ENCODE measurements at places on chromosomes 4 and X.

DNA sequence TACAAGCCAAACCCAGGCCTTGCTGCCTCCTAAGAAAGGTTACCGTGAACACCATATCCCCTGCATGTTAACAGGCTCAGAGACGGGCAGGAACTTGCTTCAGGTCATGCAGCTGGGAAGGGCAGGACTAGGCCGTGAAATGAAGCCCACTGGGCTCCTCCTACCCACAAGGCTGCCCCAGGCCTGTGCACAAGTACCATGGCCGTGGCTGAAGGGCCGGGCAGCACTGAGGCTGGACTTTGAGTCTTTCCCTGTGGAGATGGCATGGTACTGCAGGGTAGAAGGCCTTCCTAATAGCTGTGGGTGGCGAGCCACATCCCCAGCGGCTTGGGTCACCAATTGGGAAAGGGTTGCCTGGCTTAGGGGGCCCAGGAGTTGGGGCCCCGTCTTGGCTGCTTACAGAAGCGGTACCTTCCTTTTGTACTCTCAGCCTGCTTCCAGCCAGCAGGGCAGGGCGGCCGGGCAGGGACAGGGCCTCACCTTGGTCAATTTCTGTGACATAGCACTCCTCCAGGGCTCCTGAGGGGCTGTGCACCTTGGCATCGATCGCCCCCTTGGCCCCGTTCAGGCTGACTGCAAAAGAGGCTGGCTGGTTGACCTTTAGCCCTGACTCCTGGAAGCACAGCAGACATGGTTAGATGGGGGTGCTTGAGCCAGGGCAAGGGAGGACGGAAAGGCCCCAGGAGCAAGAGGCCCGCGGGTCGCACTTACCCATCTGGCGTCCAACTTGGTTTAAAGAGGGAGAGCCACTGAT, 23.8 kb downstream of the FLNA start:
- DNase-seq = no peak

DNA sequence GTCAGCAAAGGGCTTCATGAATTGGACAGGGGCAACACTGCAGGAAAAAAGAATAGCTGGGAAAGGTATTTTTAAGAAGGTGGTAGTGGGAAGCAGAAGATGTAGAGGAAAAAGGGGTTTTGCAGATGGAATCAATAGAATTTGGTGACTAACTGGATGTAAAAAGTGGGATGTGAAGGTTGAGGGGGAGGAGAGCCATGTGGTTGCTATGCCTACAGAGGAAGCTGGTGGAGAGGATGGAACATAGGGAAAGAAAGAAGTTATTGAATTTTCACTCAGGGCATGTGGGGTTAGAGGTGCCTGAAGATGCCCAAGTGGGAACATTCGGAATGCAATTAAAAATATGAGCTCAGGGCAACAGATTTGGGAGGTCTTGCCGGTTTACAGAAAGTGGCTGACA, 33.0 kb downstream of the REELD1 start:
- no peak for DNase-seq

GRCh38 chr4:70997036-70997435, 3.6 kb downstream of the DCK start:
- DNase-seq = no peak

DNA sequence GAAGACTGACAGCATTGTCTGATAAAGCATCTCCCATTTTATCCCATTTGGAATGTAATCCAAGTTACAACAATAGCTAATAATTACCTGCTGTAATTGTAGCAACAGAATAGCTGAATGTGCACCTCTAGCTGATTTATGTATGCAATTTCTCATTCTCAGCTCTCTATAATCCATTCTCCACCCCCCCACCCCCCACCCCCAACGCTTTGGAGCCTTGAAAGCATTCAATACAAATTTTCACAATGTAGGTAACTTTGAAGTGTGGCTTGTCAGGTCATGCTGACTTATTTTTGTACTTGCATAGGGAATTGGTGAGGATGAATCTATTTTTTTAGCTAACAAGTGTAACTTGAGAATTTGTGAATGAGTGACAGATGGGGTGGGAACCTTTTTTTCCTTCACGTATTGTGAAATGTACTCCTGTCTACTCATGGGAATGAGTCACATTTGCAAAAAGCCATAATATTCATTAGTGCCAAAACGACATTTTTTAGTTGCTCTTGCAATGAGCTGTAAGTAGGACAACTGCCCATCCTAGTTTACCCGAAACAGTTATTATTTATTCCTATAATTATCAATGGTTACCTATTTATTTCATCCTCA, 159.3 kb downstream of the PALLD start:
- DNase-seq = no peak

- DNase-seq = no peak
These were observed 195.4 kb downstream of the NWD2 start for GRCh38 chr4:37439809-37440474.

DNA sequence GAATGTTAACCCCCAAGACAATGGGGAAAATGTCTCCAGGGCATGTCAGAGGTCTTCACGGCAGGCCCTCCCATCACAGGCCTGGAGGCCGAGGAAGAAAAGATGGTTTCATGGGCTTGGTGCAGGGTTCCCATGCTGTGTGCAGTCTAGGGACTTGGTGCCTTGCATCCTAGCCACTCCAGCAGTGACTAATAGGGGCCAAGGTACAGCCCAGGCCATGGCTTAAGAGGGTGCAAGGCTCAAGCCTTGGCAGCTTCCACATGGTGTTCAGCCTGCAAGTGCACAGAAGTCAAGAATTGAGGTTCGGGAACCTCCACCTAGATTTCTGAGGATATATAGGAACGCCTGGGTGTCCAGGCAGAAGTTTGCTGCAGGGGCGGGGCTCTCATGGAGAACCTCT, 50.6 kb downstream of the BMP3 start:
- no peak for DNase-seq

- DNase-seq = no peak
These were observed 3.4 kb downstream of the ARX start for GRCh38 chrX:25012433-25012735.

DNA sequence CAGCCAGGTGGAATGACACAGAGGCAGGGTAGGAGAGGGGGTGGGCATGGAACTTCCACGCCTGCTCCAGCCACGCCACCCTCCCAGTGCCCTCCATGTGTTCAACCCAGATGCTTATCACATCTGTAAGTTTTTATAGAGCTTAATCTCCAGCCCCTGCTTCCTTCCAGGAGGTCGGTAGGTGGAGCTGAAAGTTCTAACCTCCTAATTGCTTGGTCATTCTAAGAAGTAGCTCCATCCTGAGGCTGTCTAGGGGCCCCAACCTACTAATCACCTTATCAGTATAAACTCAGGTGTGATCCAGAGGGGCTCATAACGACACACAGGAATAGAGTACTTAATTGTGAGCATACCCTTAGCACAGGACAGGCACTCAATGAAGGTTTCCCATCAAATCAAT, 18.3 kb downstream of the QDPR start:
- no peak for DNase-seq

GRCh38 chr4:88706574-88706973, 8.9 kb upstream of the NAP1L5 start:
- no peak for DNase-seq

DNA sequence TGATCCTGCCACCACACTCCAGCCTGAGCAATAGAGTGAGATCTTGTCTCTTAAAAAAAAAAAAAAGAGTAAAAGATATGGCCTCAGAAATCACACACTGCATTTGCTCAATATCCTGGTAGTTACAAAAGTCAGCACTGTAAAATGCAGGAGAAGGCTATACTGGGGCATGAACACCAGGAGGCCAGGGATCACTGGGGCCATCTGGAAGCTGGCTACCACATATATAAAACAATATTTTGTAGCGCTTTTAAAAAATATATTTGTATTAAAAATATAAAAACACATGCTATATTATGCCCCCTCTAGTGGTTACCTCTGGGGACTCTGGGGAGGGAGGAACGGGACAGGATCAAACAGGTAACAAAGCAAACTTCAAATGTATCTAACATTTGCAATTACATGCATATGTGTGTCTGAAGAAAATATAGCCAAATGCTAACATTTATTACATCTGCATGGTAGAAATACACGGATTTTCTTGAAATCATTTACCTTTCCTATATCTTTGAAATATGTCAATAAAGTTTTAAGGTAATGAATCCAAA, 4.0 kb downstream of the C4orf46 start:
- no peak for DNase-seq

GRCh38 chrX:11664211-11665167, 1.2 kb downstream of the ARHGAP6 start:
- no peak for DNase-seq

DNA sequence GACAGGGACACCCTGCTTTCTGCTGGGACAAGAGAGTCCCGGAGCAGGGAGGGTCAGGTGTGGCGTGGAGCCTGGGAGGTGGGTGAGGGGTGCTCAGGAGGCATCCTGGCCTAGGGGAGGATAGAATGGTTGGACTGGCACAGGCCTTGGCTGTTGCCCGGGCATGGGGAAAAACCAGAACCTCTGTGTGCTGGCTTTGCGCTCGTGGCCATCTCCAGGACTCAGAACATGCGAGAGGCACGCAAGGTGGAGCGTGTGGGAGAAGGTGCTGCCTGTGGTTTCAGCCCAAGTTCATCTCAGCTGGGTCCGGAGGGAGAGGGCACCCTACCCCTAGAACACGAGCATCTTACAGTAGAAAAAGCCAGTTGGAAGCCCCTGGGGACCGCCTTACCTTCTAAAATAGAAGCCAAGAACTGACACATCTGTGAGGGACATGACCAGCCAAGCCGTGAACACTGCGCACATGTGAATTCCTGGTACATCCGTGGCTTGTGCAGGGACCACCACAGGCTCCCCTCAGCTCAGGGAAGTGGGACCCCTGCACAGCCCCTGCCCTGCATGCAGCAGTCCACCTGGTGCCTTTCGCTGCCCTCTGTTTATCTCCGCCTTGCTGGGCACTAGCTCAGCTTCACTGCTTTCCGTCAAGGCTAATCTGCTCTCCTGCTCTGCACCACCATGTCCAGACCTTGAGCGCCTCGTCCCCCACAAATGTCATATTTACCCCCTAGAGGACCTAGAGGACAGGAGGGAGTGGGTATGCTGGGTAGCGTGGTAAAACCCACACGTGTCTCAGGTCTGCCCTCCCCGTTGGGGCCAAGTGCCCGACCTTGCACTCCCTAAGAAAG, 13.5 kb downstream of the MSANTD1 start:
- no peak for DNase-seq

DNA sequence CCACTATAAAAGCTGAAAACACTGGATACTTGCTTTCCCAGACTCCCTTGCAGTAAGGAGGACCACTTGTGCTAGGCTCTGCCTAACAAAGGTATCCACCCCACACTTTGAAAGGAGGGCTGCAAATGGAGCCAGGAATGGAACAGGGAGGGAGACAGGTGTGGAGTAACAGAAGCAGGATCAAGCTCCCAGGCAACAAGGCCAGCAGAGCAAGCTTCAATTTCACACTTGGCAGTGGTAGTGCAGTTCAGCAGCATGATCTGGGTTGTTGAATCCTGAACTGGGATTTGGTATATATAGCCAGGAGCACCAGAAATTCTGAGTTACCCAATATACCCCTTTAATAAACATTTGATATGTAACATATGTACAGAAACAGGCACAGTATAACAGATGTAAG, 9.8 kb downstream of the LAMP2 start:
- no peak for DNase-seq

GRCh38 chr4:1370321-1371124, 23.5 kb downstream of the UVSSA start:
- no peak for DNase-seq

- DNase-seq = no peak
These were observed 975.4 kb upstream of the NDST4 start for GRCh38 chr4:116088771-116089170.

- DNase-seq = no peak
These were observed 14.9 kb downstream of the SNX12 start for GRCh38 chrX:71053217-71053621.

GRCh38 chr4:109465069-109465468, 31.5 kb downstream of the SEC24B start:
- no peak for DNase-seq

DNA sequence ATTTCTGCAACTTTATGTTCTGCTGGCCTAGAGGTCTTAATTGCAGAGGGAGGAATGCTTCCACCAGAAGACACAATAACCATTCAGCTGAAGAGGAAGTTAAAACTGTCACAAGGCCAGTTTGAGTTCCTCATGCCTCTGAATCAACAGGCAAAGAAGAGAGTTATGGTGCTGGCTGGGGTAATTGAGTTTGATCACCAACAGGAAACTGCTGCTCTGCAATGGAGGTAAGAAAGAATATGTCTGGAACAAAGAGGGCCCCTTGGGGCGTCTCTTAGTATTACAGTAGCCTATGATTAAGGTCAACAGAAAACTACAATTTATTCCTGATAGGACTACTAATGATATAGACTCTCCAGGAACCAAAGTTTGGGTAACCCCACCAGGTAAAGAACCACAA, 744.0 kb downstream of the FSTL5 start:
- DNase-seq = no peak

- DNase-seq = no peak
These were observed 233.3 kb downstream of the AR start for GRCh38 chrX:67777148-67777547.

DNA sequence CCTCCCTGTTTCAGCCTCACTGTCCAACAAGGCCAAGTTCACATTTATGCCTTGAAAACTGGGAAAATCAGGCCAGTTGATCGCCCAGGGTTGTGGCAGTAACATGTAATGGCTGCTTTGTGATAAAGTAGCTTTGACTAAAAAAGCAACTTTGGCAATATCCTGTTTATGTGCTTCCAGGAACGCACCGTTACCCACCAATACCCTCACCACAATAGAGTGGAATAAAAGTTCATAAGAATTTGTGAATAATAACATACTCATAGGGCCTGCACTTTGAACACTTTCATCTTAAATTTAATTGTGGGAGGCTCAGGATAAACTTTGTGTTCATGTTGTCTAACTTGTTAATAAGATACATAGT, 80.7 kb upstream of the MAML3 start:
- no peak for DNase-seq

- no peak for DNase-seq
These were observed 624.1 kb upstream of the GNPDA2 start for GRCh38 chr4:45350438-45350837.

GRCh38 chr4:12379191-12379590, 950.5 kb upstream of the HS3ST1 start:
- DNase-seq = no peak

DNA sequence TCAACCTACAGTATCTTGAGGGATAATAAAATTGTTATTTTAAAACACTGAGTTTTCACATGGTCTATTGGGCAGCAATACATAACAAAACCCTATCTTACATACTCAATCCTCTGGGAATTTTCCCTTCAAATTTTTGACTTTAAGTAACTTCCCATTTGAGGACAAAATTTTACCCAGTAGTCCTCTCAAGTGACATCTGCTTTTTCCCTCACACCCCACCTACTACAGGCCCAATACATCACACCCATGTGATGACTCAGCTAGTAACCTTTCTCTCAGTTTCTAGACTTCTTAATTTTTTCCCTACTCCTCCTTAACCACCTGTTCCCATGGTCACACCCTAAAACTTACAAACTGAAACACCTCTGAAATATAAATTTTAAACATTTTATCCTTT, 12.2 kb upstream of the RAP1GDS1 start:
- DNase-seq = no peak

- DNase-seq = no peak
These were observed 154.3 kb downstream of the CFAP299 start for GRCh38 chr4:80489798-80490197.

DNA sequence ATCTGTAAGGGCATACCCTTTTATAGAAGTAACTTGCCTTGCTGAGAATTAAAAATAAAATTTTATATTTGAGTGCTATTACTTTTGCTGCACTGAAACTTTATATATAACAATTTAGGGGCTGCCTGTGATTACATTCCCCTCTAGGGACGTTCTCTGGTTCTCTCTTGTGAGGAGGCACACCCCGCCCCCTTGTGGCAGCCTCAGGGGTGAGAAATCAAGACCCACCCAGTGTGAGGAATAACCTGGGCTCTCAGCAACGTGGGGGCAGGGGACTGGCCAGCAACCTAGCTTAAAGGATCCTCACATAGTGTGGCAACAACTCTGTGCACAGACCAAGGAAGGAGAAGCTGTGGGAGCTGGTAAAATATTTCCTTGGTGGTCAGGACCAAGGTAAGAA, 43.7 kb downstream of the MAGEA9 start:
- DNase-seq = peak; percentile 40
